ENCODE measurements at places on chromosomes 16 and 17.

GRCh38 chr16:68126395-68126794 lies 41.2 kb downstream of the NFATC3 start:
- DNase-seq = no peak

DNA sequence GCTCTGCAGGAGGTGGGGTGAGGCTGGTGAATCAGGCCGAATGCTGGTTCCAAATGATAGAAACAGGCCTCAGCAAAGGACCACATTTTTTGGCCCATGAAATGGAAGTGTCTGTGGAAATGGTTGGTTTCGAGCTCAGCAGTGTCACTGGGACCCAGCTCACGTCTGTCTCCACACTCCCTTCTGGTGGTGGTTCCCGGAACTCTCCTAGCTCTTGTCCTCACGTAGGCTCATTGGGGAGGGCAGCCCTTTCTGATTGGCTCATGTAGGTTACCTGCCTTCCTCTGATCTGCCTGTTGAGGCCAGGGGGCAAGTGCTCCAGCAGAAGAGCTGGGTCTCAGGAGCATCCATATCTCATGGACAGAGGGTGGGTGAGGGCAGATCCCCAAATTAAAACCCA lies 4.0 kb downstream of the ALG1 start:
- no peak for DNase-seq

DNA sequence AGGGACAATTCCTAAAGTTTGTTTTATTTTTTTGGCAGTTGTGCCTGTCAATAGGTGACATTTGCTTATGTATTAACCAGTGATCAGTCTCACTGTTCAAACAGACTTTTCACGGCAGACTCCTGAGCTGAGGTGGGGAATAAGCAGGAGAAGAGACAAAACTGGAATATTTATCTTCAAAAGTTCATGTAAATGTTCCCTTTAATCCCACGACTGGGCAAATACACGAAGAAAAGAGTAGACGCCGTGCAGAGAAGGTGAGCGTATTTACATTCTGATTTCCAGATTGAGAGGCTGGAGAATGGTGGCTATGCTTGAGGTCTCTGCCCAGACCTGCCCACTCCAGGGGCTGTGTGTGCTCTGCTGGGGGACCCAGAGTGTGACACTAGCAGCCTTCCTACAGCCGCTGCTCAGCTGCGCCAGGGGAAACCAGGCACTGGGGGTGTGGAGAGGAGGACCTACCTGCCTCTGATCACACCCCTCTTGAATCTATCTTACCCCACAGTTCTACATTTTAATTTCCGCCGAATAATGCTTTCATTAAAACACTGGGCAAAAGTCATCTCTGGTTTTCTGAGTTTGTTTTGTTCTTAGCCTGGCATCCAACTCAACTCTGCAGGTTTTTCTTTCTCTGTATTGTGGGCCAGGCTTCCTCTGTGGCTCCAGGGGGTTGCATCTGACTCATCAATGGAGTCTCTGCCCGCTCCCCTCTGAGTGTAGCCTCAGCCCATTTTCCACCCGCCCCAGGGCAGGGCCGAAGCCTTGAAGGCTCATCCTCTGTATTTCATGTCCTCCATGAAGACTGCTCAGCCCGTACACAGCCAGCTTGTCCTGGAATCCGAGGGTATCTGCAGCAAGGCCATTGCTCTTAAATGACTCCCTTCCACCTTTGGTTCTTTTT lies 237.1 kb downstream of the NTN1 start:
- no peak for DNase-seq

- DNase-seq = no peak
These were observed 4.2 kb upstream of the ZG16B start for GRCh38 chr16:2825906-2826305.

- no peak for DNase-seq
These were observed 49.2 kb downstream of the ZNRF1 start for GRCh38 chr16:75048054-75048453.

GRCh38 chr17:63347475-63347874 lies 98.6 kb downstream of the CYB561 start:
- no peak for DNase-seq

DNA sequence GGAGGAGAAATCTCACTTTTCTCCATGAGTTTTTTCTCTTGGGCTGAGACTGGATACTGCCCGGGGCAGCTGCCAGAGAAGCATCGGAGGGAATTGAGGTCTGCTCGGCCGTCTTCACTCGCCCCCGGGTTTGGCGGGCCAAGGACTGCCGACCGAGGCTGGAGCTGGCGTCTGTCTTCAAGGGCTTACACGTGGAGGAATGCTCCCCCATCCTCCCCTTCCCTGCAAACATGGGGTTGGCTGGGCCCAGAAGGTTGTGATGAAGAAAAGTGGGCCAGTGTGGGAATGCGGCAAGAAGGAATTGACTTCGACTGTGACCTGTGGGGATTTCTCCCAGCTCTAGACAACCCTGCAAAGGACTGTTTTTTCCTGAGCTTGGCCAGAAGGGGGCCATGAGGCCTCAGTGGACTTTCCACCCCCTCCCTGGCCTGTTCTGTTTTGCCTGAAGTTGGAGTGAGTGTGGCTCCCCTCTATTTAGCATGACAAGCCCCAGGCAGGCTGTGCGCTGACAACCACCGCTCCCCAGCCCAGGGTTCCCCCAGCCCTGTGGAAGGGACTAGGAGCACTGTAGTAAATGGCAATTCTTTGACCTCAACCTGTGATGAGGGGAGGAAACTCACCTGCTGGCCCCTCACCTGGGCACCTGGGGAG lies 19.1 kb downstream of the NGFR start:
- no peak for DNase-seq

- no peak for DNase-seq
These were observed 206.6 kb downstream of the CDH8 start for GRCh38 chr16:61829631-61830030.

DNA sequence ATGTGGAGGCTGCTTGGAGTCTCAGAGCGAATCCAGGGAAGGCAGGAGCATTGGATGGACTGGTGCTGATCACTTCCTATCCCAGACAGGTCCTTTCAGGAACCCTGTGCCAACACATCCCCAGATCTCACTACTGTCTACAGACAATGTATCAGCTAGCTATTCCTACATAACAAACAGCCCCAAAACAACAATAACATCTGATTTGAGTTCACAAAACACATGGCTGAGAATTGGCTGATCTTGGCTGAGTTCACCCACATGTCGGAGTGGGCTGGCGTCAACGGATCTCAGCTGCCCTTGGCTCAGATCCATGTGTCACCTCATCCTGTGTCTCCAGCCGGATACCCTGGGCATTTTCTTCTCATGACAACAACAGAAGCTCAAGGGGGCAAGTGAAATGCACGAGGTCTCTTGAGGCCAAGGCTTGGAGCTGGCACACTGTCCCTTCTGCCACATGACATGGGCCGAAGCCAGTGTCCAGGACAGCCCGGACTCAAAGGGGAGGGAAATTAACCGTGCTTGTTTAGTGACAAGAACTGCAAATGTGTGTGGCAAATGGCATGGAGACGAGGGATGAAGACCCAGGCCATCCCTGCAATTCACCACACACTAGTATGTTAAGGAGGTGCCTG lies 18.7 kb downstream of the SNX20 start:
- DNase-seq = no peak

- DNase-seq = no peak
These were observed 80.2 kb upstream of the BRD7 start for GRCh38 chr16:50448981-50449380.

GRCh38 chr16:72013389-72013788 lies 4.8 kb downstream of the DHODH start:
- DNase-seq = no peak

Measured in stimulated activated CD4-positive, alpha-beta T cell treated with anti-CD3 and anti-CD28 coated beads, TNF-alpha, amount 100 ng/mL, for 1 hour (primary cell).